ENCODE measurements at places on chromosomes 2 and 18.

DNA sequence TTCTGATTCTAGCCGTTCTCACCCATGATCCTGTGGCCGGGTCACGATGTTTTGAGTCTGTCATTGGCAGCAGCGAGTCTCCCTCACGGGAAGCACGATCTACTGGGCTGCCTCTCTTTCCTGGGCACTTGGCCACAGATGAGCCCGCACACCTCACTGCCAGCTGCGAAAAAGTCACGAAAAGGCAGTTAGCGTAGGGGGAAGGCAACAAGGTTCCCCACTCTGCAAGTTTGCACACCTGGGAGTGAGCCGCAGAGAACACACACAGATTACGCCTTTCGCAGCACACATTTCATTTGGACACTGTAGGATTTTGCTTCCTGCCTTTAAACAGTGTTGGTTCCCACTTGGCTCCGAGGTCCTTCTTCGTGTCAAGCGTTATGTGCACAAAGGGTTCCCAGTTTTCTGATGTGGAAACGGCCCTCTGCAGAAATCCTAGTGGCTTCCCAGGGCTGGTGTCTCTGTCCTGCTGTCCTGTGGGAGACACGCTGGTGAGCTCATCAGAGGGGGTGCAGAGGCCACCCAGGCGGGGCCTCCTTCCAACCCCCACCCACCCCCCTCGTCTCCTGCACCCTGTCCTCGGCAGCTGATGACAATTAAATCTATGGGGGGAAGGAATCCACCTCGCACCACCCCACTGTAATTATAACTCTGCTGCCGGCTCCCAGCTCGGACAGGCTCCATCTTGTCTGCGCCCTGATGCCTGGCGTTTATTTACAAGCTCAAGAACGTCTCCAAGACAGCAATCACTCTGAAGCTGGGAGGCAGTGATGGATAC, 157.3 kb upstream of the SALL3 start:
- no peak for ATAC-seq

DNA sequence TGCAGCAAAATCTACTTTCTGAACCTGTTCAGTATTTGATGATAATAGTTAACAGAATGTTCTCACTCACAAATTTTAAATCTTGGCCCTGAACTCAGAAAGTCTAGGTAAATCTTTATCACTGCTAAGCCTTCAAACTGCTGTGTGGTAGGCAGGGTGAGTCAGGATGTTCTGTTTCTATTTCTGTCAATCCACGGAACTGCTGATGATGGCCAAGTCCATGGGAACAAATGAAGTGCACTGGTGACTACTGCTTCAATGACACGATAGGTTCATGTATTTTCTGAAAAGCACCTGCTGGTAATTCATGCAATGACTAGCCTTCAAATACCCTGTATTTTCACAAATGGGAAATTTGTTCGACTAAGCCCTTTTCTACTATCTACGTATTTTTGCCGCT, 14.2 kb downstream of the NIFK start:
- ATAC-seq = no peak

DNA sequence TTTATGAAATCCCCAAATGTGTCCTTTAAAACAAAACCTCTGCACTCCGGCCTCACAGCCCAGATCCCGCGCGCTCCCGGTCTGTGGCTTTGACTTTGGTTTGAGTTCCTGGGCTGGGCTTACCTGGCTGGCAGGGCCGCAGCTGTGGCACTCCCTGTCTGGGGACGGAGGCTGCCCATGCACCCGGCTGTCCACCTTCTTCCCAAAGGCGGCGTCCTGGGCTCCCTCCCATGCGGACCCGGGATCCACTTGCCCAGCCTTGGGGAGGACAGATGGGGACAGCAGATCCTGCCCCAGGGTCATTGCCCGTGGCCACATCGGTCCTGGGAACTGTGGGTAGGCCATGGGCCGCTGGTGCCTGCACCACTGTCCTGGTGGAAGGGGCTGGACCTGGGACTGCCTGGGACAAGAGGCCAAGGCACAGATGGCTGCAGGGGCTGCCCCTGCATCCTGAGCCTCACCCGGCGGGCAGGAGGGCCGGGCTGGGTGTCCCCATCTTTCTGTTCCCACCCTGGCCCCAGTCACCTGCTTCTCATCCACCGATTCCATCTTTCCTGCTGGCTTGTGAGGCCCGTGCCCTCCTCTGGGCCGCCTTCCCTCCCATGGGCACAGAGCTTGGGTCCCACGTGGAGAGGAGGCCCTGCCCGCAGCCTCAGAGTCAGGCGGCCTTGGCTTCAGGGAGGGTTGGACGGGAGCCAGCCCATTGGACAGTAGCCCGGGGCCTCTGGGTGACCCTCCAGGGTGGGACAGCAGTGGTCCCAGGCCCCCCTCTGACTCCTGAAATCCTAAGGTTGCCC, 27.7 kb downstream of the NFATC1 start:
- ATAC-seq = no peak

DNA sequence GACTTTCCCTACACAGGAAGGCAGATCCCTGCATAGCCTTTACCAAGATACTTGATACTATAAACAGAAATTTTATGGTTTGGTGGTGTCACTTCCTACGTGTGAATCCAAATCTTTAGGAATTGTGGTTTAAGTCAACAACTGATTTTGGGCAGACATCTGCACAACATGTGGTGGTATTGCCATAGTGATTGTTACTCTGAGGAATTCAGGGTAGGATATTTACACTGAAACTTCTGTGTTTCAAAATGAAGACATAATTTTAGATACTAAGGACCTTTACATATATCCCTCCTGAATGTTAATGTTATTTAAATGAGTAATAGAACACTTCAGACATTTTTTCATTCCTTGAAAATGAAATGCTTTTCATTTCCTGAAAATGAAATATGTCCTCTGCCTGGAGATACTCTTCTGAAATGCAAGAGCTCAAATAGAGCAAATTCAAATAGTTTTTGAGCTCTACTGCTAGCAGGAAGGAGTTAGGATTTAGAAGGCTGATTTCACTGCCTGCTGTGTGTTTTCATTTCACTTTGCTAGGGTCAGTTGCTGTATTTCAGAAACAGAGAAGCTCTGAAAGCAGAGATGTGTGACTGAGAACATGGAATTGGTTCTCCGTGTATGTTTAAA, 77.2 kb downstream of the MDH1 start:
- ATAC-seq = no peak

DNA sequence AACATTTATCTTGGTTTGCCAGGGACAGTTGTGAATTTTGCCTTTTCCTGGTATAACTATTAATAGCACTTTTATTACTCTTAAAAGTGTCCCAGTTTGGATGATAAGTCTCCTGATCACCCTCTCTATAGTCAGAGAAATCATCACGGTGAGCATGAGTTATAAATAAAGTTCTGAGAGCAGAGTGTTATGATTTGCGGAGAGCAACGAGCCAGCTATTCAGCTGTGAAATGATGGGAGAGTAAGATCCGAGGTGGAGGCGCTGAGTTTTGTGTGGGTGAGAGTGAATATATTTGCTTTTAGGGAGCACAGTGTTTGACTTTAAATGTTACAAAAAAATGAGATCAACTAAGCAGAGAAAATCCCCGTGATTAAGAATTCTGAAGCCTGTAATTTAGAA, 179.6 kb downstream of the DSC3 start:
- no peak for ATAC-seq

DNA sequence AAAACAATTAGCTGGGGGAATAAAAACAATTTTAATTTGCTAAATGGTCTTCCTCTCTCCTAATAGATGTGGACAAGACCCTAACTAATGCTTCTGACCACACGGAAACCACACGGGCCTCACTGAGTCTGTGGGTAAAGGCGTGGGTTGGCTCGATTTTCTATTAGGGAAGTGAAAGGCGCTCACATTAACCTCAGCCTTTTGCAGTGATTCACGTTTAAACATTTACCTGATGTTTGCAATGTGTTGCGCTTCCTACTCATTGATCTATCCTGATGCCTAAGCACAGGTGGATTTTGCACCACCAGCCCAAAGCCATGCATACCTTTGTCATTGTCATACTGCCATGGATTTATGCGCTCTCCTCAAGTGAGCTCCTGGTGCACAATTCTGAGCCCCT, 35.6 kb upstream of the NRP2 start:
- peak; percentile 89 for ATAC-seq

- no peak for ATAC-seq
These were observed 103.1 kb upstream of the CXCR4 start for GRCh38 chr2:136221026-136221425.

- no peak for ATAC-seq
These were observed 249.4 kb upstream of the UBE2E3 start for GRCh38 chr2:180730976-180731375.

DNA sequence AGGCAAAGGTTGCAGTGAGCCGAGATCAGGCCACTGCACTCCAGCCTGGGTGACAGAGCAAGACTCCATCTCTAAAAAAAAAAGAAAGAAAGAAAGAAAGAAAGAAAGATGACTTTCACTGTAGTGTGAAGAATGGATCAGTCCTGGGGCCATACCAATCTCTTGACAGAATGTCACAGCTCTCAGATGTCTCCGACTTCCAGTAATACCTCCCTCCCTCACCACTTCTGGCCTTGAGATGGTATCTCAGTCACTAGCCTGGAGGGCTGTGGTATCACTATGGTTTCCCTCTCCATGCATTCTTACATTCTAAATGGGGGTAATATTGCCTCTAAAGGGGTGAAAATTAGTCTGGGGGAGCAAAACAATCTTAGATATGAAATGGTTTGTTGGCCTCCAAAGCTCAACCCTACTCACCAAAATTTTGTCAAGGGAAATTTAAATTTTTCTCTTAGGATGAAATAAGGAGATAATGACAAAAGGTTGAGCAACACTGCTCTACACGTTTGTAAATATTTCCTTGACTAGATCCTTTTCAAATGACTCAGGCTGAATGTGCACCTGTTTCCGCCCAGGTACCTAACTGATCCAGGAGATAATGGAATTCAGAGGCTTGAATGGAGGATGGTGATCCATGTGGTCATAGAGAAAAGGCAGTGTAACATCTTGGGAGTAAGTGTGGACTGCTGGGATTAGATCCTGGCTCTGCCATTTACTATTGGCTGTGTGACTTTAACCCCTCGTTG, 19.9 kb upstream of the SPRED2 start:
- ATAC-seq = no peak

GRCh38 chr2:65309699-65310098, 82.1 kb downstream of the ACTR2 start:
- ATAC-seq = no peak

DNA sequence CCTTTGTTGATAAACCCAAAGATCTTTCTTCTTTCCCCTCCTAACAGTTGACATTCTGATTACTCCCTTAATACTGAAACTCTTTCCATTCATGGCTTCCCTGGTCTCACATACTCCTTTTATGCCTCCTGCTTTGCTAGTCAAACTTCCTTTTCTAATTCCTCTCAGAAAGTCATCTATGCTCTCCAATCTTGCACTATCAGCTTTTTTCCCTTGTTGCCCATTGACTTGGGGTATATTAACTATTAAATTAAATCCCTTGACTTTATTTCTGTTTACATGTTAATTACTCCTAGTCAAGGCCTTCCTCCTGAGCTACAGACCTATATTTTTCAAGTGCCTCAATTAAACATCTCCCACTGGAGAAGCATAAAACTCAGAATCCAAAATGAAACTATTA, 3.6 kb upstream of the COL5A2 start:
- no peak for ATAC-seq

GRCh38 chr2:211802666-211803065, 735.9 kb downstream of the ERBB4 start:
- ATAC-seq = no peak

DNA sequence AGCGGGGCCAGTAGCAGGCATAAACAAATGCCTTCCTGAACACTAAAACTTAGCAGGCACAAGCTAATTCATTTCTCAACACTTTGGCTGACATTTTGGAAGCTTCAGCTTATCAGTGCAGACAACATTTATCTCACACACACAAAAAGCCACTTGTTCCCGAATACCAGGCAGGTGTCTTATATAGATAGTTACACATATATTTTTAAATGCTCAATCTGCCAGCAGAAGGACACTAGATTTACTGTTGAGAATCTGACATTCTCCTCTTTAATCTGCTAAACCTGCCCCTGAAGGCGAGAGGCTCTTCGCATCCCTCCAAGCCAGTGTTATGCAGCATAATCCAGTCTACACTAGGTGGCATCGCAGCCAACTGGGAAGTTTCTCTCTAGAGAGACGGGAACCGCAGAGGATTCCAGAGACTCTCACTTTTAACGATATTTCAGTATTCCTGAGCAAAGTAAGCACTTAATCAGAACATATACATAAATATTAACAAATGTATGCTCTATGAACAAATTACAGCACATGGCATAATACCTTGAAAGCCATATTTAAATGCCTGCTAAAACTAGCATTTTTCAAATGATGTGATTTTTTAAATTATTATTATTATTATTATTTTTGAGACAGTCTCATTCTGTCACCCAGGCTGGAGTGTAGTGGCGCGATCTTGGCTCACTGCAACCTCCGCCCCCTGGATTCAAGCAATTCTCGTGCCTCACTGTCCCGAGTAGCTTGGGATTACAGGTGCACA, 90.2 kb upstream of the SCG2 start:
- no peak for ATAC-seq

DNA sequence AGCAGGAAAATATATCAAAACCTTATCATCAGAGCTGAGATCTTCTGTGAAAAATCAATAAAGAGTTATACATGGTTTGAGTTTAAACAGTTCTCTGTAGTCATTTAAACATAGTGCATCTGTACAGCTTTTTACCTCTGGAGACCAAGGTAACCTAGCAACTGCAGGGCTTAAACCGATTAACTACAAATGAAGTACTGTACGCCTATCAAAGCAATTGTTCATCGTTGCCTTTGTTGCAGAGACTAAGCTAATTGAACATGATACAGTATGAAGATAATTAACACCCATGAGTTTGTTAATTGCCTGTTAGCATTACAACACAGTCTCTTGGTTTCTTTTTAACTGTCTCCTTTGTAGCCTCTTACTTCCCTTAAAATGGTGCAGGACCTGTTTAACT, 147.9 kb downstream of the LNPK start:
- ATAC-seq = no peak

- no peak for ATAC-seq
These were observed 981.5 kb downstream of the DCDC2C start for GRCh38 chr2:4684921-4685320.

DNA sequence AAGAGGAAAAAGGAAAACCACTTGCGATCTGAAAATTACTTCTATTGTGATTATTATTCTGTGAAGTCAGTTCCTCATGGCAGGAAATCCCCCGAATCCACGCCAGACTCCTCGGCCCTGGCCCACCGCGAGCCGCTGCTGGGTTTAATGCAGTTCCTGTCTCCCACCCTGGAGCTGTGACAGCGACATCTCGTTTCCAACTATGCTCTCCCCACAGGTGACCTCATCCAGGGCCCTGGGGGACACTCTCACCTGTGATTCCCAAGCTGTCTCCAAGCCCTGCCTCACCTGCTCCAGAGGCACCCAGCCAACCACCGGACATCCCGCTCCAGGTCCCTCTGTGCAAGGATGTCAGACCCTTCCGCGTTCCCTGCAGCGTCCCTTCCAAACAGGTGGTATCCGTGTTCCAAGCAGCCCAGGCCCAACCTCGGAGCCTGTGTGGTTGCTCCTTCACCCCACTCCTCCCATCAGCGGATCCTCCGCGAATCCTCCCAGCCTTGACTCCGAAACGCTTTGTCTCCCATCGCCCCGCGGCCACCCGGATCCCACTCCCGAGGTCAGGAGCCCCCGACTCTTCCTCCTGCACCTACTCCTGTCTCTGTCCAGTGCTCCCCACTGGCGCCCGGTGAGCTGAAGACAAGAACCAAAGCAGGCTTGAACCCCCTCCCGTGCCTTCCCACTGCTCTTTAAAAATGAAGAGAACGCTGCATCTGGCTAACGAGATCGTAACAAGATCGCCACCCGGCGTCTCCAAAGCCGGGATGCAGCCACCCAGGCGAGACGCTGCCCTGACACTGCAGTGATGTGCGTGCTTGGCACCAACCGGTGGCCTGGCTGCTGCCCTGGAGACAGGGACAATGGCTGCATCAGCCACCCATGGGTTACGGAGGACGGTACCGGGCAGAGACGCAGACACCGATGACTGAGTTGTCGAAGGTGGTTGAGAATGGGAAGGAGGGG, 96.5 kb downstream of the NDUFA10 start:
- no peak for ATAC-seq

Measured in stimulated activated memory B cell treated with anti-CD40 and anti-IgM and Interleukin-4, amounts not matched to agents 10 μg/mL and 1 μg/mL and 100 μg/mL, for 72 hours (primary cell).